ENCODE measurements at places on chromosomes 11 and 22. TPM values are rescaled to one million over a fixed set of nuclear protein-coding genes. Genes with fewer than 3 reads are reported as not detected.

SLC7A4 gene
- 1.3 TPM for total RNA-seq

C11orf91 gene
- total RNA-seq = not detected

PDE3B gene
- total RNA-seq = 17.4 TPM

CCDC90B gene
- total RNA-seq = 7.3 TPM

GRCh38 chr11:72354356-72355115 lies 79.8 kb downstream of the CLPB start:
- no peak for DNase-seq

DNA sequence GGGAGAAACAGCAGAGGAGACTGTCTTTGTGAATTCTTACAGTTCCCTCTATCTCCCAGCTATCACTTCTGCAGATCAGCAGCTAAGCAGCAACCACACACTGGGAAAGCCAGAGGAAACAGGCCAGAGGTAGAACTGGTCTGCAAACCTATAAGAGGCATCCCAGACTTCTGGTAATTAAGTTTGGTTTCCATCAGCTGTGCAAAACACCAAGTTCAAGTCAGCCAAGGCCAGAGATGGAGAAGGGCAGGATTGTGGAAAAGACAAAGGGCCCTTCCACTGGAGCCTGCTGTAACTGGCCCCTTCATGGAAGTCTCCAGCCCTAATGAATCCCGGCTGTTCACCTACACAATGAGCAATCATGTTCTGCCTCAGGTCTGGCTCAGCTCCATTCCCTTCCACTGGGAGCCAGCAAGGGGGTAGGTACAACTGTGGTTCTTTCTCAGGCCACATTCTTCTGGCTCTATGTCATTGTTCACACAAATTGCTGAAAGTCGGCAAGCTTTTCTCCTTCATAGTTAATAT lies 4.6 kb upstream of the PAMR1 start:
- DNase-seq = peak; percentile 41

- DNase-seq = no peak
Measured at GRCh38 chr11:19680829-19681368, 31.7 kb upstream of the NAV2 start.

- DNase-seq = no peak
Measured at GRCh38 chr22:41883400-41883799, 31.5 kb downstream of the SHISA8 start.
